ENCODE measurements at places on chromosomes 3 and 15.
A peak's percentile ranks its signal among the peaks of the same experiment; 100 is the strongest.

- DNase-seq, result no peak
Measured at GRCh38 chr3:56269755-56270535, 198.3 kb downstream of the ERC2 start.

- DNase-seq, result no peak
Measured at GRCh38 chr3:49277383-49277775, 347 bp upstream of the C3orf62 start.

DNA sequence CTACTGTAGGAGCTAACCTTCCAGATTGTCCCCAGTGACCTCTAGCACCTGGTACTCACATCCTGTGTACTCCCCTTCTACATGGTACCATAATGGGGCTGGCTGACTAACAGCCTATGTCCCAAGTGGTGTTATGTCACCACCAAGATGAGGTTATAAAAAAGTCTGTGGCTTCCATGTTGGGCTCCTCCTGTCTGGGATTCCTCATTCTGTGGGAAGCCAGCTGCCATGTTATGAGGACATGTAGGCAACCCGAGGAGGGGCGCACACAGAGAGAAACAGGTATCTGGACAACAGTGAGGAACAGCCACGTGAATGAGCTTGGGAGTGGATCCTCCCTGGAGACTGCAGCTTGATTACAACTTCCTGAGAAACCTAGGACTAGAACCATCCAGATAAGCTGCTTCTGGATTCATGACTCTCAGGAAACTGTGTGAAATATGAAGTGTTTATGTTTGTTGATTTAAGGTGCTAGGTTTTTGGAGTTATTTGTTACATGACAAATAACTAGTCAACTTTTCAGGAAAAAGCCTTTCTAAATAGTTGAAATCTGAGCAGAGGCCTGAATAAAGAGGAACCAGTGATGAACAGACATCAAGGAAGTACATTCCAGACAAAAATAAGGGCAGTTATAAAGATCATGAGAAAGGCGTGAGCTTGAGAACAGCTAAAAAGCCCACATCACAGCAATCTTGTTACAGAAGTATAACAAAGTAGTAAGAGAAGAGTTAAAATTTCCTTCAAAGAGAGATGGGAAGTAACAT lies 21.7 kb downstream of the GOLIM4 start:
- no peak for DNase-seq

- no peak for DNase-seq
Measured at GRCh38 chr15:26232691-26233090, 369.6 kb upstream of the ATP10A start.

DNA sequence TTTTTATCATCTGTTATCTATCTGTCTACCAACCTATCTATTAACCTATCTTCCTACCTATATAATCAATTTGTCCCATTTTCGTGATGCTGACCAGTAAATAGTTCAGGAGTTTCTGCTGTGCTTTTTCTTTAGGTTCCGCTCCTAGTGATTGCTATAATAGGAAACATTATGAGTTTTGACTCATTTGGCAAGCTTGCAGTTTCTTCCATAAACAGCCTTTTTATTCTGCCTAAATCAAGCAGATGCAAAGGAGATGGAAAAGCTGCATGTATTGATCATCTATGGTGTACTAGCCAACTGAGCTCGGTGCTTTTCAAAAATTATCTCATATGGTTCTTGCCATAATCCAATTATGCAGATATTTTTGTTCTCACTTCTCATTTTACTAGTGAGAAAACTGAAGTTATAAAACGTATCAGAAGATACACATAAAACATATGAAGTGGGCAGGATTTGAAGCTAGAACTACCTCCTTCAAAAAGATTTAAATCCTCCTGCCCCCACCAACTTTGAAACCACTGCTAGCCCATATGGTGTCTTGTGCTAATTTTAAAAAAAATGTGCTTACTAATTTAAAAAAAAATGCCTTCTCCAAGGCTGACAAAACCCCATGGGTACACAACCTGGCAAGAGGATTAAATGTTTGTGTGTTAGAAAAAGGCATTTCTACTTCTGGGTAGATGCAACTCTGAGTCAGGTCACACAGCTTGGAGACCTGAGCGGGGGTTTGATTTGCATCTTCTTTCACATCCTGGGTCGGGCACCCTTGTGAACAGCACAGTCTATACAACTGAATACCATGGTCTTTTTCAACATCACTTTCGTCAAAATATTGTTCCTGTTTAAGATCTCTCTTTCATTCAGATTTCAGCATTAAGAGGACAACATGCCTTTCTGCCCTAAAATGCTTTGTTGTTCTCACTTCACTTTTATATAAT lies 267.0 kb downstream of the CHL1 start:
- DNase-seq, result no peak

DNA sequence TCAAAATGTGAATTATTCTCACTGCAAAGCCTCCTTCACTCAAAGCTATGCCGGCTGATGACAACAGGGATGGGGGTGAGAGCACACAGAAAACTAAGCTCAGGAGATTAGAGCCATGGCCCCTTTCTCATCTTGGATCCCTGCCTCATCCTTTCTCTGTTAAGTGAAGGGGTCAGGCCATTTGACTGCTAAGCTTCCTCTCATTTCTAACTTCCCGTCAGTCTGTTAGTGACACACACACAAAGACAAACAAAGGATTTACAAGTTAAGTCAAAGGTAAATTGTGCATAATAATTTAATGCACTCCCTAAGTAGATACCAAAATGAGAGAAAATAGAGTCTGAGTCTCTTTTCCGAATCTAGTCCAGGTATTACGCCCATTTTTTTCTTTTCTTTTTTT lies 1.2 kb downstream of the SS18L2 start:
- DNase-seq, result no peak

- no peak for DNase-seq
Measured at GRCh38 chr3:153334558-153334957, 172.5 kb downstream of the RAP2B start.

DNA sequence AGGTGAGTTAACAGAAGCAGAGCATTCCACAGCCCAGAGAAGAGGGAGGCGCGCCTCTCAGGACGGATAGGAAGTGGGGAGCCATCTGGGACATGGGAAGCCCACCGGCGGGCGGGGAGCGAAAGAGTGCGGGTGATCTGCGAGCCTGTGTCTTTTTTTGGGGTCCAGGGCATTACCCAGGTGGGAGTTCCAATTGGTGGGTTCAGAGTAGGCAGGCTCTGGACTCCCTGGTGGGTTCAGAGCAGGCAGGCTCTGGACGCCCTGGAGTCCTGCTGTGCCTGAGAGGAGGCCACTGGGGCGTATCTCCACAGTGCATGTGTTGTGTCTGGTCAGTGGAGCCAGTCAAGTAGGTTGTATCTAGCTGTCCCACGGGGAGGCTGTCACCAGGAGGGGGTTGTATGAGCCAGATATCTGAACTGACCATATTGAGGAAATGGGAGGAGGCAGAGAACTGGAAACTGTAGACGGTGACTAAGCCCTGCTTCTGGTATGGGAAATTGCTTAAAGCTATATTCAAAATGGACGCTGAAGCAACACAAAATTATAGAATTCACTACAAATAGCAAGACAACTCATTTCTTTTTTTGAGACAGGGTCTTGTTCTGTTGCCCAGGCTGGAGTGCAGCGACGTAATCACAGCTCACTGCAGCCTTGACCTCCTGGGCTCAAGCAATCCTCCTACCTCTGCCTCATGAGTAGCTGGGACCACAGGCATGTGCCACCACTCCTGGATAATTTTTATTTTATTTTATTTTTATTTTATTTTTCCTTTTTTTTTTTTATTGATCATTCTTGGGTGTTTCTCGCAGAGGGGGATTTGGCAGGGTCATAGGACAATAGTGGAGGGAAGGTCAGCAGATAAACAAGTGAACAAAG lies 34.5 kb upstream of the CHST2 start:
- DNase-seq, result no peak

DNA sequence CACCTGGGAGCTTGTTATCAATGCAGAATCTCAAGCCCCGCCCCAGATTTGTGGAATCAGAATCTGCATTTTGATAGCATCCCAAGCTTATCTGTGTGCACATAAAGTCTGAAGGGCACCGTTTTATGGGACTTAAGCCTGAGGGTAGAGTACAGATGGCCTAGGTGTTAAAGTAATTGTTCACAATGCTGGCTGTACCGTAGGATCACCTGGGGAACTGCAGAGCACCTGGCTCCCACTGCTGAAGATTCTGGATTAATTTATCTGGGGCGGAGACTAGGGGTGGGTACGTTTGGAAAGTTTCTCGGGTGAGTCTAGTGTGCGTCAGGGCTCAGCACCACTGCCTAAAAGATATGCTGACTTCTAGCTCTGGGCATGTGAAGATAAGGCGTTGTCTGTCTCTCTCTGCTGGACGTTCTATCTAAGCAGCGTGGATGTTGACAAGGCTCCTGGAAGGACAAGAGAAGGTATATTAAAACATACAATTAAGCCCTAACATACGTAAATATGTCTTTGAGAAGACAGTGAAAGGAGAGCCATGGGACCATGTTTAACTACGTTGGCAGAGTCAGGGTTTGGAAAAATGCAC lies 63.2 kb upstream of the RASGRP1 start:
- DNase-seq, result no peak

- no peak for DNase-seq
Measured at GRCh38 chr3:43996379-43997301, 245.0 kb upstream of the TOPAZ1 start.

DNA sequence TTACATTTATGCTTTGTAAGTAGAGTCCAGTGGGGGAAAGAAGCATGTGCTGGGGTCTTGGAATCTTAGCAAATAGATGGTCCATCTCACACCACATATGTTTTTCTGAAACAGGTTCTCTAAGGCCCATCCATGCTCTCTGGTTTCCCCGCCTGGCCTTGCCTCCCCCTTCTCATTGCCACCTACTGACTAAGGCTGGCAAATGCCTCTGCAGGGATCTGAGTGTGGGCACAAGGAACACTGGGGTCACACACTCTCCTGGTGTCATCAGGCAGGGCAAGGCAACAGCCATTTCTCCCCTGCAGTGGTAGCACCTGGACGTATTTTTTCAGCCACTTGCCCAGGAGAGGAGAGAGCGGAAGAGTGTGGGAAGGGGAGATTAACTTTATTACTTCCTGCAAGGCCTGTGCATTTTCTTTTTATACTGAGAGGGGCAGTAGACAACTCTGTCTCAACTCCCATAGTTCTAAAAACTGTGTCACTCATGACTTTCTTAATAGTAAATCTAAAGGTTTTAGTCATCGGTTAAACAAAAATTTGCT lies 804.2 kb upstream of the NECTIN3 start:
- DNase-seq, result no peak

GRCh38 chr15:35618260-35619188 lies 72.6 kb upstream of the DPH6 start:
- no peak for DNase-seq

- DNase-seq, result no peak
Measured at GRCh38 chr15:39455471-39455991, 125.3 kb upstream of the THBS1 start.

- DNase-seq, result no peak
Measured at GRCh38 chr15:77406846-77407245, 13.1 kb downstream of the PEAK1 start.

DNA sequence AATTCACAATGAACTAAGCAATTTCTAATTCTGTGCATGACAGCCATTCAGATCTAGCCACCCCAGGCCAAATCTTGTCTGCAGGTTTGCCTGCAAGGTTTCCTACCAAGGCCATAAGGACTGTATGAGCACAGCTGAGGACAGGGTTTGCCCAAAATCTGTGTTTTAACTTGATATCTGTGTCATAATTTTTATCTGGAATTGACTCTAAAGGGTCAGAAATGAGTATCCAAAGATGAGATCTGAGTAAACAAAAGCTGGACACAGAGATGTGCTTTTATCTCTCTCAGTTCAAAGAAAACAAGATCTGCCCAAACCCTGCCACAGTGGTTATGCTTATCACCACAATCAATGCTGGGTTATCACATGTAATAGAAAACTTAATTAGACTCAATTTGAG lies 154.6 kb upstream of the COL8A1 start:
- DNase-seq, result no peak

- DNase-seq, result no peak
Measured at GRCh38 chr15:76467136-76467535, 130.6 kb downstream of the ISL2 start.

GRCh38 chr3:187919048-187919447 lies 173.8 kb upstream of the BCL6 start:
- DNase-seq, result peak; percentile 70

- no peak for DNase-seq
Measured at GRCh38 chr3:63167113-63167512, 111.0 kb upstream of the SYNPR start.

GRCh38 chr15:37015451-37015850 lies 84.9 kb downstream of the MEIS2 start:
- no peak for DNase-seq

DNA sequence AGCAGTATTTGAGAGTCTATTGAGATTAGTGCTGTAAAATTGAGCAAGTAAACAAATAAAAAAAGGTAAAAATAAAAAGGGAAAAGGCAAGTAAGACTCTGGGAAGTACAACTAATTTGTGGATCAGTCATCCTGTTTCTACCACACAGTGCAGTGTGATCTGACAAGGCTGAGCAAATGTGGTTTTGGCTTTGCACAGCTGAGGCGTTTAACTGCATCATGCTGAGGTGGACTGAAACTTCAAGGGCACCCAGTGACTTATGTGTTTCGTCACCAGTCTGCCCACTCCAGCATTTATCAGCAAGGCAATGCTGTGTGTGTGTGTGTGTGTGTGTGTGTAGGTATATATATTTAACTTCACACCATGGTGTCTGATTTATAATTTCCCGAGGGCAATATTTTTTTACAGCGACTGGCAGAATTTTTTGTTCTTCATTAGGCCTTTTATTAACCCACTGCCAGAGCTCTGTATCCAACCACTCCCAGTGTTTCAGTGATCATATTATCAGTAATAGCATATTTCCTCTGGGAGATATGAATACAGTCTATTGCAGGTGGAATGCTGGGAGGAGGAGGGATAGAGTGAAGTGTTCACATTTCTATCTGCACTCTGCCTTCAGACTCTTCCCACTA lies 131.5 kb upstream of the SATB1 start:
- peak; percentile 70 for DNase-seq

GRCh38 chr3:187612656-187613055 lies 57.5 kb downstream of the SST start:
- DNase-seq, result no peak

- DNase-seq, result no peak
Measured at GRCh38 chr3:112353365-112353764, 20.4 kb downstream of the CD200 start.

DNA sequence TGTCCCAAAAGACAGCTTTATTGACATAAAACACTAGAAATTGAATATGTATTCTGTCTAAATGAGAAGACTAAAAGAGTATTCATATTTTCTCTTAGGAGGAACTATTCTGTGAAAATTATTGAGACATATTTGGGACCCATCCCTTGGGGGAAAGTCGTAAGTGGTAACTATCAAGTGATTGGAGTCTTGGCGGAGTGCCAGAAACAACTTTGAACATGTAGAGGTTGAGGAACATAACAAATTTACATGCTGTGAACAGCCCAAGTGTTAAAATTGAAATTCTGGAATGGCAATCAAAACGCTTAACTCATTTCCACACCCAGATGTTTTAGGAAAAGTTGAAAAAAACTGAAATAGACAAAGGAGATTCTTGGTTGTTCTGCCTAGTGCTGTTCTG lies 1034.6 kb downstream of the NSUN3 start:
- no peak for DNase-seq

- DNase-seq, result no peak
Measured at GRCh38 chr15:26773067-26773877, 406 bp upstream of the GABRB3 start.

GRCh38 chr15:29704950-29705597 lies 117.2 kb downstream of the TJP1 start:
- no peak for DNase-seq

GRCh38 chr3:188839187-188839695 lies 332.5 kb upstream of the TPRG1 start:
- DNase-seq, result no peak
